ENCODE measurements at places on chromosomes 13 and 19.

GRCh38 chr13:109654341-109655205 lies 131.8 kb downstream of the IRS2 start:
- DNase-seq, result no peak

- no peak for DNase-seq
These were observed 295.3 kb downstream of the MZT1 start for GRCh38 chr13:72431981-72432682.

- DNase-seq, result no peak
These were observed 53.2 kb downstream of the CRTC1 start for GRCh38 chr19:18736415-18737336.

DNA sequence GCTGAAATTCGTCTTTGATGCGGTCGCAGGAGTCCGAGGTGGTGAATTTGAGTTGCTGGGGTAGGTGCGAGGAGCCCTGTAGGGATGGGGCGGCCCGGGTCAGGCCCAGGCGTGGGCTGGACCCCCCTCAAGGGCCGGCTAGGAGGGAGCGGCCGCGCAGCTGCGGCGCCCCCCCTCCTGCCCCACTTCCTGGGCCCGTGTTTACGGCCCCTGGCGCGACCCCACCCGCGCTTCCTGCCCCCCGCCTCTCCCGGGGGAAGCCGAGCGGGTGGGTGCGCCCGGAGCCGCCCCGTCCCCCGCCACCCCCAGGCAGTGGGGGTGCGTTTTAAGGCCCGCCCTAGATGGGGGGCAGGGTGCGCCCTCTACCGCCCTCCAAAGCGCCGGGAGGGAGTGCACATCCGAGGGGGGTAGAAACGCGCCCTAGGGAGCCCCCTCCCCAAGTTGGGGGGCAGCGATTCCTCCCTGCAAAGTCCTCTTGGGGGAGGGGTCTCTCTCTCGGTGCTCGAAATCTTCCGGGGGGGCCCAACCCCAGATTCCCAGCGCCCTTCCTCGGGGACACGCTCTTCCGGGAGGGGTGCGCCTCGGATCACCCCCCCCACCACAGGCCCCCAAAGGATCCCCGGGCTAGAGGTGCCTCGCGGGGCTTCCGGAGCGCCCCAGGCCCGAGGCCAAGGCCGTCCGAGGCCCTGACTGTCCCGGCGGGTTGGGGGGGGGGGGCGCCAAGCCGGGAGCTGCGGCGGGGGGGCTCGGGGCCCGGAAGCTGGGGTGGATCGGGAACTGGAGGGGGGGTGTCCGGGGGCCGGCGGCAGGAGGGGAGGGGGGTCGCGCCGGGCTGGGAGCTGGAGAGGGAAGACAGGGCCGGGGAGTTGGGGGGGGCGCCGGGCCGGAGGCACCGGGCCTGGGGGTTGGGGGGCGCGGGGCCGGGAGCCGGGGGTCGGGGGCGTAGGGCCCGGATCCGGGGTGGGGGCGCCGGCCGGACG lies 823 bp downstream of the TLE5 start:
- DNase-seq, result no peak

GRCh38 chr13:95707035-95707434 lies 30.1 kb downstream of the DNAJC3 start:
- no peak for DNase-seq

GRCh38 chr13:40379794-40380578 lies 286.5 kb downstream of the FOXO1 start:
- no peak for DNase-seq

DNA sequence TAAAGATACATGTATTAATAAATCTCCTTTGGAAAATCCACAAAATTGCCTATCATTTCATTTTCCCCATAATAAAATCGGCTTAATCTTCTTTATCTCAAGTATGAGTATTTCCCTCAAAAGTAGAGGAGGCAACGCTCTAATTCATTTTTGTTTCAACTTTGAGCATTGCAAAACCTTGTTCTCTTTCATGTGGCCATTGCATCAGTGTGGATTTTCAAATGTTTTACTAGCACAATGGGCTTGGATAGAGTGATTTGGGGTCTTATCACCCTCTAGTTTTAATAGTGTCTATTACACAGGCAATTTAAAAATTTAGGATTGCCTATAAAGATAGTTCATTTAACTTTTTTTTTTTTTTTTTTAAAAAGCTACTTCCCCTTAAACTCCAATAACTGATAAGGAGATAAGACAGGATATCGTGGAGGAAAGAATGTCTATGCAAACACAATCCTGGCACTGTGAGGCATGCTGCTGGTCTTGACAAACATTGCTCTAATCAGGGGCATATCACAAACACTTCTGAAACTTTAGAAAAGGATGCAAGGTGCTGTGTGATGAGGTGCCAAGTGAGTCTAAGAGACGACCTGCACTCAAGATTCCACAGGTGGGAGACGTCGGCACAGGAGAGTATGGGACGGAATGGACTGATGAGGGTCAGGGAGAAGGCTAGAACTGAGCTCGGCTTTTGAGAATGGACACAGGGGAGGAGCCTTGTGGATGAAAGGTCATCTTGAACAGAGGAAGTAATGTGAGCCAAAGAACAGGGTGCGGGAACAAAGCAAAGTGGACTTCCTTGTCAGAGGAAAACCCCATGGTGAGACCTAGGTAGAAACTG lies 199.7 kb downstream of the IRS2 start:
- no peak for DNase-seq

GRCh38 chr19:52527956-52528351 lies 486 bp downstream of the ZNF808 start:
- no peak for DNase-seq

- DNase-seq, result no peak
These were observed 690 bp upstream of the SGTA start for GRCh38 chr19:2783781-2784145.

Measured in SW480 (cell line).